CD4-positive, alpha-beta memory T cell (primary cell): ENCODE measurements at places on chromosomes 1 and 21. TPM values are rescaled to one million over a fixed set of nuclear protein-coding genes. Genes with fewer than 3 reads are reported as not detected.

Gene PROK1
- total RNA-seq, result not detected

Gene OR2T11
- total RNA-seq, result not detected

Gene CFH
- total RNA-seq, result 11.9 TPM

Gene SLC2A5
- 0.23 TPM for total RNA-seq

DNA sequence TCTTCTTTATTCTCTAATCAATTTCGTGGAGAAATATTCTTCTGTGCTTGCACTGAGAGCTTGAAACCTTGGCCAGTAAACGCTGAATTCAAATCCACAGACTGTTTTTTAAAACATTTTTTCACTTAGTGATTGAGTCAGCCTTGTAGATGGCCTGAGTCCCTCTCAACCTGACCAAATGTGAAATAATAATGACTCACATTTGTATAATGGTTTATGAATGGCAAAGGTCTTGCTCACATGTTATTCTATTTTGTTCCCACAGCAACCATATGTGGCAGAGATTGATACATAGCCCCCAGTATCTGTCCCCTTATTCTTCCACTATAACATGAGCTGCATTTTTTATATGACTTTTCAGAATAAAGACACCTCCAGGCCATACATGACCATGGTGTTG lies 47.8 kb upstream of the CCDC190 start:
- no peak for DNase-seq

GRCh38 chr1:204288021-204288588 lies 71.6 kb downstream of the PLEKHA6 start:
- DNase-seq, result no peak

- no peak for DNase-seq
Measured at GRCh38 chr1:154759793-154760192, 110.3 kb downstream of the KCNN3 start.
